ENCODE measurements at places on chromosomes 3 and 15.

DNA sequence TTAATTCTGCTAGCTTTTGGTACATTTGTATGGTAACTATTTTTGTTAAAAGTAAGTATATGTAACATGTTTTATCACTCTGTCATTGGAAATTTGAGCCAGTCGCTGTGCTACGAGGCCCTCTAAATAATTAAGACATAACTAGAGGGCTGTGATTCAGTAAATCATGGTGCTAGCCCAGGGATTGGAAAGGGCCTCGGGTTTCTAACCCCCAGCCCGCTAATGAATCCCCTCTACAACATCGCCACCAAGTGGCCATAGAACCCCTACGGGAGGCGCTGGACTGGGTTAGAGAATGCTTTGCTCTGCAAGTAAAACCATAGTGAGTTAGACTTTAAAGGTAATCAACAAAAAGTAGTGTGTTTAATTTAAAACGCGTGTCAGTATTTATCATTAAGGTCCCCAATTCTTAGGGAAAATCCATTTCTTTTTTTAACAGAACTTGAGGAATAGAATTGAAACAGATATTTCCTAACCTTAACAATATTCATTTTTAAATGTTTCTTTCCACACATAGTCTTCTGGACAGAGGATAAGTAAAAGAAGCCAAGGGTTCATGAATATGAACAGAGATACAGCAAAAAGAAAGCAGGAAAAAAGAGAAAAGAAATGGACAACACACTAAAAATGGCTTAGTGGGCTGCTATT lies 744.7 kb downstream of the EPHA3 start:
- DNase-seq: peak; percentile 68

GRCh38 chr3:107085261-107085660 lies 292.0 kb upstream of the CCDC54 start:
- DNase-seq: peak; percentile 39

GRCh38 chr15:93246266-93247242 lies 157.5 kb upstream of the RGMA start:
- DNase-seq: no peak

- DNase-seq: no peak
These were observed 543.3 kb downstream of the ZBBX start for GRCh38 chr3:166836836-166837235.

- DNase-seq: peak; percentile 61
These were observed 29.2 kb downstream of the EPHB3 start for GRCh38 chr3:184590795-184591194.

DNA sequence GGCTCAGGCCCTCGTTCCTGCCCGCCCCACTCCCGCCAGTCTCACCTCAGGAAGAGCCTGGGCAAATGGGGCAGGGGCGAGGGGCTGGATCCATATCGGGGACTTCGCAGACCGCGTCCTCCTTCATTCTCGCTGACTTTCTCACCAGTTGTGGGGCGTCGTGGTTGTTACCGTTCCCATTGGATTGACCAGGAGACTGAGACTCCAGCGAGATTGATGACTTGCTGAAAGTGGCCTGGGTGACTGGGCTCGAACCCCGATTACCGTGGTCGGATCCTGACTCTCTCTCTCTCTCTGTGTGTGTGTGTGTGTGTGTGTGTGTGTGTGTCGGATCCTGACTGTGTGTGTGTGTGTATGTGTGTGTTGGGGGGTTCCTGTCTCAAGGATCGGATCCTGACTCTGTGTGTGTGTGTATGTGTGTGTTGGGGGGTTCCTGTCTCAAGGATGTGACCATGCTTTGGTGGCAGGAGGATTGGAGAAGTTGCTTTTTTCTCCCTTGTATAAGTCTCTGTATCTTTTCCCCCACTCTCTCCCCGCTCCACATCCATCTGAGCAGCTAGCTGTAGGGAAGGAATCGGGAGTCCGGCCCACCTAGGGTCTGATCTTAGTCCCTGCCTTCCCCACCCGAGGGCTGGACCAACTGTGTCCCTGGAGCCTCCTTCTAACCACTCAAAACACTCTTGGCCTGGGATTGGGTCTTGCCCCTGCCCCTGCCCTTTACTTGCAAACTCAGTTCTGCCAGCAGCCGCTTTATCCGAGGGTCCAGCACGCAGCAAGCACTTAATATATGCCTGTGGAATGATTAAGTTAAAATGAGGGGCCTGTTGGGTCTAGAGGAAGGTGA lies 603 bp downstream of the PLEKHO2 start:
- no peak for DNase-seq

- no peak for DNase-seq
These were observed 7.7 kb downstream of the MED12L start for GRCh38 chr3:151093148-151093547.

GRCh38 chr15:64562003-64562640 lies 101.7 kb downstream of the ZNF609 start:
- no peak for DNase-seq

GRCh38 chr15:46450810-46451182 lies 816.0 kb downstream of the SQOR start:
- DNase-seq: no peak

DNA sequence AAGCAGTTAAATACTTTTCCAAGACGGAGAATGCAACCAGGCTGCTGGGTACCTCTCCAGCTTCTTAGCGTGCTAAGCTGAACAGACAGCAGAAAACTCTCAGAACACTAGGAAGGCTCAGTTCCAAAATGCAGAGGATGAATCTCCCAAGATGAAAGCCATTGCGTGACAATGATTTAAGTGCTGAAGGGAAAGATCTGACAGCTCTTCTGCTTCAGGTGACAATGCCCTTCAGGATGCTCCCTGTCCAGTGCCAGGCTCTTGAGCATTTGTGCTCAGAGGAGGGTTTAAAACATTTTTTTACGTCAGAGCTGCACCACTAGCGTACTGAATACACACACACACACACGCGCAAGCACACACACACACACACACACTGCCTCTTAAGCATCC lies 26.3 kb downstream of the ARHGEF3 start:
- DNase-seq: no peak

DNA sequence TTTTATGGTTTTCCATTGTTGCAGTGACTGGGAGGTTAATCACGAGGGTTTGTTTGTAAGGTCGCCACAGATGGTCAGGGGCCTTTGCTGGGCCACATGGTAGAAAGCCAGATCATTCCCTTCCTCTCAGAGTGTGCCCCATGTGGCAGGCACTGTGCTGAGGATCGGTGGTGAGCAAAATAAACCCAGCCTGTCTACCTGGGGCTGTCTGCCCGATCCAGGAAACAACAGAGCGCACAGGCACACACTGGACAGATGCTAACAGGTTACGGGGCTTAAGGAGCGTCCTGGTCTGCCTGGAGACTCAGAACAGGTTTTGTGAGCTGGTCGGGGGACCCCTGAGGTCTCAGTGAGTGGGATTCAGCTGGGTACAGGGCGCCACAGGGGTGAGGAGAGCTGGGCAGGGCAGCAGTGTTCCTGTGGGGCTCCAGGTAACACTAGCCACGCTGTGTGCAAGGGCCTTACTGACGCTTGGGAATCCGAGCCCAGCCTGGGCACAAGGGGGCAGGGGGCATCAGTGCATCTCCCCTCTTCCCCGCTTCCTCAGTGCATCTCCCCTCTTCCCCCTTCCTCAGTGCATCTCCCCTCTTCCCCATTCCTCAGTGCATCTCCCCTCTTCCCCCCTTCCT lies 136.4 kb downstream of the DNAJB8 start:
- DNase-seq: no peak

DNA sequence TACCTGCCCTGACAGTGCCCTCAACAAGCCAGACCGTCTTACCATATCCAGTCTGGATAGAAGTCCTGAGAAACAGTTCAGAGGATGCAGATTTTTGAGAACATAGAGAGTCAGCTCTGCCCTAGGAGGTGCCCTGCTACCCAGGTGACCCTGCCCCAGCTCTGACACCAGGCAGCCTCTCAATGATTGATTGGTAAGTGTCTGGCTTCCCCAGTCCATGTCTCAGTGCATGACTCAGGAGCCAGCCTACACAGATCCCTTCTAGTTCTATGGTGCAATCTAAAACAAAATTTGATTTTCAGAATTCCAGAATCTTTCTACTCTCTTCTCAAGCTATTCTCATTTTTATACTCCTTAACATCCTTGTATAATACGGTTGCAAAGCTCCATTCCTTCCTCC lies 292.1 kb downstream of the VPS13C start:
- no peak for DNase-seq

DNA sequence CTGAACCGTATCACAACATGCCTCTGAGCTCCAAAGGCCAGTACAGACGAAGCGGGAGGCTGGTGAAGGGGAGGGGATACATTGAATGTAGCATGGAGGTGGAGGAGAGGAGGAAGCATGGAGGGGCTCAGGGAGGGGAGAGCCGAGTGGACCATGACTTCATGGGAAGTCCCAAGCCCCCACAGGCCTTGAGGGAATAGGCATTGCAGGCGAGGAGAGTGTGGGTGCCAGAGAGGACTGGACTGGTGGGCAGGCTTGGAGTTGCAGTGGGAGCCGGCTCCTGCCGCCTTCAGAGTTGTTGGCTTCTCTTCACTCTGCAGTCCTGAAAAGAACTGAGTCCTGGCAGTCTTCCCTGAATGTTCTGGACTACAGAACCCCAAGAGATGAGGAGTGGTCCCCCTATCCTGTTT lies 3.3 kb upstream of the RNU6-1 start:
- DNase-seq: no peak

DNA sequence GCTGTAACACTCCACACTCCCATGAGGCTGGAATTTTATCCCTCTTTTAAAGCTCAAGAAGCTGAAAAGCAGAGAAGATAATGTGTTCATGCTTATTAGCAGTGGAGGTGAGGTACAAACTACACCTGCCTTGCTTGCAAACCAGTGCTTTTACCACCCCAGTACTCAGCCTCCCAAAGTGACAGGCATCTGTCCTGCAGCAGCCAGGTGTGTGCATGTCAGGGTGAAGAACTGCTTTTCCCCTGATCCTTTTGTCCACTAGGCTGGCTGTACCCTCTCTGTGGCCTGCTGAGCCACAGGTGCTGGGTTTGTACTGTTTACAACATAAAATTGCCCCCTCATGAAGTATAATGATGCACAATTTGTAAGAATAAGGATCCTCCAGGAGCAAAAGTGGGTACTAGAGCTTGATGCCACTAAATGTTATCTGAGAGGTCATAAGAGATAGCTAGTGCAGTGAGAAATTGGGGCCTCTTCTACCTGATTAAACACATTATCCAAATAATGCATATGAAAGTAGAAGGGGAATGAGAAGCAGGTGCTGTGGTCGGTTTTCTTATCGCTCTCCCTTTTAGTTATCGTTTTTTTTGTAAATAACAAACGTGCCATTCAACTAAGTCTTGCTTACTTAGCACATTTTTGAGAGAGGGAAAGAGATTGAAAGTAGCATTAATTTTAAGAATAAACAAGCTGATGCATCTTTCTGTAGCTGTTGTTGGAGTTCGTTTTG lies 39.2 kb upstream of the GADL1 start:
- DNase-seq: no peak

GRCh38 chr15:88493844-88494243 lies 26.3 kb downstream of the MRPS11 start:
- no peak for DNase-seq

GRCh38 chr3:74091204-74091603 lies 466.5 kb upstream of the PDZRN3 start:
- DNase-seq: no peak
